Bronchial epithelial cell (primary cell): ENCODE measurements at places on chromosomes 16 and 17. TPM values are rescaled to one million over a fixed set of nuclear protein-coding genes. Genes with fewer than 3 reads are reported as not detected.

SLC38A8 gene
- total RNA-seq = not detected in 2 replicates

YPEL2 gene
- total RNA-seq = 2.1 and 2.6 TPM in 2 replicates

KRT31 gene
- 0.26 TPM in 1 of 2 replicates, not detected in the other for total RNA-seq

GPRC5C gene
- total RNA-seq = 15.4 and 15.5 TPM in 2 replicates

CCR7 gene
- total RNA-seq = not detected in 2 replicates

CACNG5 gene
- not detected in 2 replicates for total RNA-seq

CYGB gene
- 2.1 and 2.3 TPM in 2 replicates for total RNA-seq

MARVELD3 gene
- 16.6 and 21.3 TPM in 2 replicates for total RNA-seq

ABAT gene
- 1.4 and 2.6 TPM in 2 replicates for total RNA-seq

CD300E gene
- total RNA-seq = not detected in 2 replicates

REXO5 gene
- 1.1 and 2.4 TPM in 2 replicates for total RNA-seq

TEKT5 gene
- 0.26 and 0.53 TPM in 2 replicates for total RNA-seq
